NCI-H446 (cell line): ENCODE measurements at places on chromosomes 6 and 20.

DNA sequence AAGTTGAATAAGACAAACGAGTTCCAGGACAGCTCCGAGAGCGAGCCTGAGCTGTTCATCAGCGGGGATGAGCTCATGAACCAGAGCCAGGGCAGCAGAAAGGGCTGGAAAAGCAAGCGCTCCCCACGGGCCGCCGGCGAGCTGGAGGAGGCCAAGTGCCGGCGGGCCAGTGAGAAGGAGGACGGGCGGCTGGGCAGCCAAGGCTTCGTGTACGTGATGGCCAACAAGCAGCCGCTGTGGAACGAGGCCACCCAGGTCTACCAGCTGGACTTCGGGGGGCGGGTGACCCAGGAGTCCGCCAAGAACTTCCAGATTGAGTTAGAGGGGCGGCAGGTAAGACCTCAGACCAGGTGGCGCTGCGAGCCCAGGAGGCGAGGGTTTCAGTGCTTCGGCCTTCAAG, 56.0 kb upstream of the TMEM181 start:
- no peak for DNase-seq

DNA sequence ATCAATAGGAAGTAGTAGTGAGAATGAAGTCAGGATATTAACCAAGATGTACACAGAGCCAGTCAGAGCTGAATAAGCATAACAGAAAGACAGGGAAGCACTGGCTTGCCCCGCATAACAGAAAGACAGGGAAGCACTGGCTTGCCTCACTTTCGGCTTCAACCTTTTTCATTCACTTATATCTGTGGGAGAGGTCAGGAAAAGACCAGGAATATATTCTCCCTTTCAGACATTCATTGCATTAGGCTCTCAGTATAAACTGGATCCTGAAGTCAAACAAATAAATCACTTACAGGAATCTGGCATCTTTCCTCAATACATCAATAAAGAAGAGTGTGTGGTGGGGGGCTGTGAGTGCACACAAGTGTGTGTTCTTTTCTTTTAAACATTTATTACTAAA, 437.6 kb downstream of the C6orf118 start:
- DNase-seq, result no peak

- DNase-seq, result no peak
Measured at GRCh38 chr6:35388772-35389352, 46.5 kb downstream of the PPARD start.

DNA sequence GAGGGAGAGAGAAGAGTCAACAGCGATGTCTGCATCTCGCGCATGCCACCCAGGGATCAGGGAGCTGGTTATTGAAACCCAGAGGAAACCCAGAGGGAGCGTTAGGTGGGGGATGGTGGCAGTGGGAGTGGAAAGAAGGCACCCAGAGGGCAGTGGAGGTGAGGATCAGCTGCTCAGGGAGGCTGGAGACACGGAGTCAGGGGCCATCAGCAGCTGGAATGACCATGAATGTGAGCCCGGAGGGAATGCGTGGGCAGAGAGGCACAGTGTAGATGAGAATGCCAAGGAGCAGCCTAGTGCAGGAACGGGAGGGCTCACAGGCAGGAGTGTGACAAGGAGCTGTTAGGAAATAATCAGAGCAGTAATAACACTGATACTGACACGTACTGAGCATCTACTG, 36.2 kb downstream of the RSPO4 start:
- DNase-seq, result no peak

- no peak for DNase-seq
Measured at GRCh38 chr6:38020593-38020992, 201.1 kb downstream of the ZFAND3 start.

- DNase-seq, result no peak
Measured at GRCh38 chr20:13131688-13132087, 89.4 kb upstream of the ISM1 start.

- no peak for DNase-seq
Measured at GRCh38 chr6:116468293-116468692, 7.1 kb downstream of the CALHM6 start.

DNA sequence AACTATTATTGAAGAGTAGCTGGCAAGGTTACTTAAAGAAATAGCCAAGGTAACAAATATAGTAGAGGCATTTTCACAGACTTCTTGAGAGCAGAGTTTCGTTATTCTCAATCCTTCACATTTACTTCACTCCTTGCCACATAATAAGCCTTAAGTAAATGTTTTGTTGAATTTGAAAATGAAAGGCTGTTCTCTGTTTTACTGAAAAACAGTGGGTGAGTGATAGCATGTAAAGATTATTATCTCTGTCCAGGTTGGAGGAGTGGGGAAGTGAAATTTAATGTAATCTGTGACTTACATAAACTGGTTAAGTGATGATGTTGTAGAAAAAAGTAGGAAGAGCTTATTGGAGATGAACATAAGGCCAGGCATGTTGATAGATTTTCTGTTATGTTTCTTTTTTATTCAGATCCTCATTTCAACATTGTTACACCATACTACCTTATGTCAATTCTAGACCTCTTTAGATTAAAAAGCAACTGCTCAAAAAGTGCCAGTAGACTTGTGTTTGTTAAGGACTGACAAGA, 55.0 kb downstream of the QKI start:
- DNase-seq, result no peak

GRCh38 chr20:40776466-40777457, 87.7 kb upstream of the MAFB start:
- peak; percentile 43 for DNase-seq

GRCh38 chr6:71287038-71287437, 1.6 kb upstream of the OGFRL1 start:
- DNase-seq, result no peak

DNA sequence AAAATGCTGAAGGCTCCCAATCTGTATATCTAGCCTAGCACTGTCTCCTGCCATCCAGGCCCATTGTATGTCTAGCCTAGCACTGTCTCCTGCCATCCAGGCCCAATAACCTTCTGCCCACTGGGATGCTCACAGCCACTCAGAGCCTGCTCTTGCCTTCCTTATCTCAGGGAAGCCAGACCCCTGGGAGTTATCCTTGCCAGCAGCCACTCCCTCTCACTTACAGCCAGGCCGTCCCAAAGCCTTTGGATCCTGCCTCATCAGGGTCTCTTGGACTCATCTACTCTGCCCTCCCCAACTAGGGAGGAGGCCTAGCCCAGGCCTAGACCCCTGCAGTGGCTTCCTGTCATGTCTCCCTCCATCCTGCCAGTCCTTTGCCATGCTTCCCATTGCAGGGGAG, 37.3 kb downstream of the KIF3B start:
- no peak for DNase-seq

DNA sequence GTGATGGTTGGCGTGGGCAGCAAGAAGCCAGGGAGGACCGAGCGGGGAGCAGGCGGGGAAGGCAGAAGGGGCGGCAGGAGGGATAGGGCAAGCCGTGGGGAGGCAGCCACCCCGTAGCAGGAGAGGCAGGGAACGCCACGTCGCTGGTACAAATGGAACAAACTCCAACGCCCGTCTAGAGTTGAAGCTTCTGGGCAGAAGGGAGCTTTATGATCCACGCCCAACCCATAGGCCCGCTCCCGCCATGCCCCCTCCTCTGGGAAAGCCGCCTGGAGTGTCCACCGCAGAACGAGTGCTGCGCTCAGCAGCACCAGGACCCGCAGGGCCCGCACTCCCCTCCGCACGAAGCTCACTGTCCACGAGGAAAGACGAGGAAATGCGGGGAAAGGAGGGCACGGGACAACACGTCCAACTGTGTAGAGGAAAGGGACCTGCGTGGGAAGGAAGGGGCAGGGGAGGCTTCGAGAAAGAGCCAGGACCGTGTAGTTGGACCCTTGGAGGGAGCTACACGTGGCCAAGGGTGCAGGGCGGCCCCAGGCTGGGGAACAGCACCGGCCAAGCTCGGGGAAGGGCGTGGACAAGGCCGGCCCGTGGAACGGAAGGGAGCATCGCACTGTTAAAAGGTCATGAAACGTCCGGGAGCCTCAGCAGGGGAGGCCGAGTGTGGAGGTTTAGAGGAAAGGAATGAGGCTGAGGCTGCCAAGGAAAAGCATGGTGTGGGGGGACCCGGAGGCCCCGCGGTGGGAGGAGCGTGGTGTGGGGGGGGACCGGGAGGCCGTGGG, 204.0 kb downstream of the DLL1 start:
- DNase-seq, result no peak

- DNase-seq, result no peak
Measured at GRCh38 chr6:116066789-116067188, 6.1 kb upstream of the FRK start.

GRCh38 chr20:45229264-45230056, 8.3 kb downstream of the SEMG2 start:
- peak; percentile 7 for DNase-seq

- DNase-seq, result no peak
Measured at GRCh38 chr6:25320459-25320858, 41.3 kb downstream of the CARMIL1 start.

DNA sequence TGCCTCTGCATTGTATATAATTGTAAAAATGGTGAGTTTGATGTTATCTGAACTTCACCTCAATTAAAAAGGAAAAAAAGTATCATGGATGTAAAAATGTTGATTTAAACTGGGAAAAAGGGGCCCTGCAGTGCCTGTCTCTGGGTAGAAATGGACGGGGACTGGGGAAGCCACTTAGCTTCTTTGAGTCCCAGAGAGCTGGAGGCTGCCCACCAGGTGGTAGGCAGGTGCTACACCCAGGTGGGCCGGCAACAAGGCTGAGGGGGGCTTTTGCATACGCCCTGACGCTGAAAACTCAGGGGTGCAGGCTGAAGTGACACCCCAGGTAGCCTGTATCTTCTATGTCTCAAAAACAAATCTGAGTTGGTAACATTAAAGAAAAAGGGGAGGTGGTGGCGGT, 118.2 kb downstream of the SULF2 start:
- DNase-seq, result no peak

DNA sequence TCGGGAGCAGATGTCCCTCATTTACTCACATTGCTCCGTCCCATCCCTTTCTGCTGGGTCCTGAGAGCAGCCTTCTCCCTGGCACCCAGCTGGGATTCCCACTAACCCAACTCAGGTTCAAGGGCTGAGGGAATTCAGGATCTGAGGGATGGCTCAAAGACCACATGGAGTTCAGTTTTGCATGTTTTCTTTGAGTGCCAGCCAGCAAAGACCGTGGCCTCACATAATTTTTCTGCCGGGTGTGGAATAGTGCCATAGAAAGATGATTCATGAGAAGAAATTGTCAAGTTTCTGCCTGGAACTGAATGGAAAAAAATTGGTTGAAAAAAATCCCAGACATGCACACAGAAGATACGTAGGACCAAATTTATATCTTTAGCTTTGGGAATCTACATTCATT, 168.6 kb downstream of the CD83 start:
- peak; percentile 83 for DNase-seq

- DNase-seq, result no peak
Measured at GRCh38 chr20:59268870-59269269, 31.5 kb upstream of the EDN3 start.

DNA sequence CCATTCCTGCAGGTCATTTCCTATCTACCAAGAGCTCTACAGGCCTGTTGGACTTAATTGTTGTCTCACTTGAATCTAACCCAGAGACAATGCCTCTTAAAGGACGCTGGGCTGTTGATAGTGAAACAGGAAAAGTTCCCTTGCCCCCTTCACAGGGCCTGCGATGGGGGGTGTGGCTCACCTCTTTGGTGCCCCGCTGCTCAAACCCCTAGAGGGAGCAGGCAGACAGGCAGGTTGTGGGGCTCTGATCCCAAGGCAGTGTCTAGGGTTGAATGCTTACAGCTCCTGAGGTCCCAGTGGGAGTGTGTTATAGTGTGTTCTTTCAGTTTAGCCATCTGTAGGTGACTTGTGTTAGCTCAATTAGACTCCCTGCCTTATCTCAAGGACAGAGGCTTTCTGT, 68.0 kb downstream of the OTOR start:
- no peak for DNase-seq

DNA sequence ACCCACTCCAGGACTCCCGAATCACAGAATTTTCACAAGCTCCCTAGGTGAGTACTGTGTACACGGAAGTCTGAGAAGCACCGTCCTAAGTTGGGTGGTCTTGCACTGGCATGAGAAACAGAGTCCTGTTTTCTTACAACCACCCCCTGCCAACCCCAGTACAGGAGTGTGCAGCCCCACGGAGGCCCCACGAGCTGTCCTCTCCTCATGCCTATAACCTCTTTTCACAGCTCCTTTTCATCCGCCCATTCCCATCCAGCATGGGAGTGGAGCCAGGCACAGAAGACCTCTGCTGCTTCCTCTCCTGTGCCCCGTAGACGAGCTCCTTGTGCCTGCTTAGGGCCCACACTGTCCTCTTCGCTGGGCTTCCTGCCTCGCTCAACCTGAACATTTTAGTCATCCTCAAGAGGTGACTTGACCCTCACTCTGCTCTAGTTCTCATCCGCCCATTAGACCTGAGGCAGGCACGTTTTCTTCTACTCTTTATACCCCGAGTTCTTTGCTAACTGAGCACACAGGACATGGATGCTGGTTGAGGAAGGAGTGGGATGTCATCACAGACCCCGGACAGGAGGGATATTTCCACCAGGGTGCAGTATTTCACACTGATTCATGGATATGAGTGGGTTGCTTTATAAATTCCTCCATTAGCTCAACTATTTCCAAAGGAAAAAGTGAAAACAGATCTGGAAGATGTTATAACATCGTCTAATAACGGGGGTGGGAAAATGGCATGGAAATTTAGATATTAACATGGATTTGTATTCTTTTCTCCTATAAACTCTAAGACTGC, 160.5 kb downstream of the TTLL2 start:
- peak; percentile 11 for DNase-seq

- DNase-seq, result no peak
Measured at GRCh38 chr6:132948889-132949288, 134.5 kb downstream of the RPS12 start.

GRCh38 chr6:156687789-156688619, 89.2 kb upstream of the ARID1B start:
- DNase-seq, result no peak

DNA sequence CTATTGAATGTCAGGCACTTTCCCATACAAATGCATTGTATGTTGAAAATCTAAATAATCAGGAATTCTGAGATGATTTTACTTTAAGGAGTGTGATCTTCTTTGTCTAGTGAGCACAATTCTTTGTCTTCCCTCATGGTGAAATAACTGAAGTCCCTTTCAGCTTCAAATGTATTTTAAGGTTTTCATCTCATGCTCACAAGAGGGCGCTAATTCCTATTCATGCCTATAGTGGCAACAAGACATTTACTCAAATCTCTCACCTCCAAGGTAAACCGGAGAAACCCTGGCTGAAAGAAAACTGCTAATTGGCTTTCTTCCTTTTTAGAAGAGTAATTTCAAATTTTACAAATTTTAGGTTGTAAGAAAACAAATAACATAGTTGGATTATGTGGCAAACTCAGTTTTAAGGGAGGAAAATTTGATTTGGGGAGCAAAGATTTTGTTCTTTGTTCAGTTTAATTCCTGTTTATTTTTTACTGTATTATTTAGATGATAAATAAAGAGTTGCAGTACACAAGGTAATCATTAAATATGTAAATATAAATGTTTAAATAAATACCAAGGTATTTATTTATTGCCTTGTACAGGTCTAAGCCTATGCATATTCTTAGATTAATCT, 69.1 kb downstream of the SLC35F1 start:
- DNase-seq, result peak; percentile 33

DNA sequence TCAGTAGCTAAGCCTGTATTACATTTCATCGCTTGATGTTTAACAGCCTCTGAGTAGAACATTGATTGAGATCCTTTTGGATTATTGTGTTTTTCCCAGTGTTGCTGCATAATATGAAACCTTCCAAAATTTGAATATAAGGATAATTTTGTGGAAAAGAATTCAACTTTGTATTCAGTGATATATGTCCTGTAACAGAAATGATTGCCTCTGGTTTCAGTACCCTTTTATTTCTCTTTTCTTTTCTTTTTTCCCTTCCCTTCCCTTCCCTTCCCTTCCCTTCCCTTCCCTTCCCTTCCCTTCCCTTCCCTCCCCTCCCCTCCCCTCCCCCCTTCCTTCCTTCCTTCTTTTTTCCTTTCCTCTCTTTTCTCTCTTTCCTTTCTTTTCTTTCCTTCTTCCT, 74.6 kb downstream of the UTRN start:
- no peak for DNase-seq
